T-helper 17 cell (primary cell): ENCODE measurements at places on chromosomes 11 and 22.

- no peak for DNase-seq
These were observed 13.1 kb downstream of the PACS1 start for GRCh38 chr11:66082946-66083698.

DNA sequence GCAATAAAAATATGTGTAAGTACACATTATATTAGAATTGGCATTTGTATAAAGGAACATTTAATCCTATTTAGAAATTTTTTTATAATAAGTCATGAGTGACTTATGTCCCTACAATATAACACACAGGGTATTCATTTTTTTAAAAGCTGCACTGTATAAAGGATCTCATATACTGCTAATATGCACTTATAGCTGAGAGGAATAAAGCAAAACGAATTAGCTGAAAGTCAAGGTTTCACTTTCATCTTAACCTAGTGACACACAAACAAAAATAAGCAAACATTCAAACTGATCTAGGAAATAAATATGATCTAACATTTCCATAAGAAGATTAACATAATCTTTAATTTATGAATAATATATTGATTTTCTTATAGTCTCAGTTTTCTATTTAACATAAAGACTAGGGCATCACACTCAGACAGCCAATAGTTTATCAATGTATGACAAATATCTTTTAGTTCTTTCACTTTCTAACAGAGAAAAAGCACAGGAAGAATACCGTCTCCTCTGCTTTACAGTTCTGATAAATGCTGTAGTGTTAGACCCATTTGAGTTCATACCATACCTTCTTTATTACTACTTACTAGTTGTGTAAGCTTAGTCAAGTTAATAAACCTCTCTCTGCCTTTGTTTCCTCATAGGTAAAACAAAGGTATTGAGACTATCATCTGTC is 42.9 kb downstream of the DCDC1 start:
- no peak for DNase-seq

DNA sequence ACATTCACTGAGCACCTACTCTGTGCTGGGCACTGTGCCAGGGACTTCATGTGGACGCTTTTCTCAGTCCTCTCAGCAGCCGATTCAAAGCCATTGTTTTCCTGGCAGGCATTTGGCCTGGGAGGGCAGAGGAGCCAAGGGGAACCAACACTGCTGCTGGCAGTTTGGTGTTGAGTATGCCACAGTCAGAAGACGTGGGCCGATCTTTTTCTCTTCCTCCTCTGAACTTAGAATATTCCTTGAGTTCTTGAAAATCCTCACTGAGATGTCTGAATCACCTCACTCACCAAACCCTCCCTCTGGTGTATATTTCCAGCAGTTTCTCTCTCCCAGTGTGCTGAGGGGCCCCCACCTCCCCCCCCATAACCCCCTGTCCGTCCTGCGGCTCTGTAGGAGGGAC is 114.5 kb upstream of the CRYBB3 start:
- no peak for DNase-seq

DNA sequence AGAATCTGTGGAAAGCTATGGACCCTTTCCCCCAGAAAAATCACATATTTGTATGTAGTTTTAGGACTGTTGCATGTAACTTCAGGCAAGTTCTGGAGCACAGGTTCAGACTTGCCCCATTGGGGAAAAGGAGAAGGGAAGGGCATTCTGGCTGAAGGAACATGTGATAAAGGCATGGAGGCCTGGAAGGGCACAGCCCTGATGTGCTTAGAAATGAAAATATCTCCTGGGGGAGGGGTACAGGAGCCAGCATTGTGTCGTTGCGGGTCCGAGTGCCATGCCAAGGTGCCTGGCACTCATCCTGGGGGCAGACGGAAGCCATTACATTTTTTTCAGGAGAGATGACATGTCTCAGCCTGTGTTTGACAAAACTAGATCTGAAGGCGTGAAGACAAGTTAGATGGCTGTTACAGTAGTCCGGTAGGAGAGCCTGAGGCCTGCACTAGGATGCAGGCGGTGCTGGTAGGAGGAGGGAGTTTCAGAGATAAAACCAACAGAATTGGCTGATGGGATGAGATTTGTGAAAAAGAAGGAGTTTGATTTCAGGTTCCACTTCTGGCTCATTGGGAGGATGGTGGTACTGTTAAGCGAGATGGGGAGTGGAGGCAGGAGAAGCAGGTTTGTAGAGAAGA is 96.9 kb downstream of the TEAD1 start:
- DNase-seq = no peak

- no peak for DNase-seq
These were observed 4.0 kb upstream of the TP53AIP1 start for GRCh38 chr11:128946648-128947047.

- no peak for DNase-seq
These were observed 1.8 kb upstream of the EHF start for GRCh38 chr11:34619062-34619516.
